Fibroblast of gingiva (primary cell): ENCODE measurements at places on chromosomes 2 and 18.

- DNase-seq = peak; percentile 22
These were observed 20.0 kb downstream of the IL1RL2 start for GRCh38 chr2:102206666-102207341.

DNA sequence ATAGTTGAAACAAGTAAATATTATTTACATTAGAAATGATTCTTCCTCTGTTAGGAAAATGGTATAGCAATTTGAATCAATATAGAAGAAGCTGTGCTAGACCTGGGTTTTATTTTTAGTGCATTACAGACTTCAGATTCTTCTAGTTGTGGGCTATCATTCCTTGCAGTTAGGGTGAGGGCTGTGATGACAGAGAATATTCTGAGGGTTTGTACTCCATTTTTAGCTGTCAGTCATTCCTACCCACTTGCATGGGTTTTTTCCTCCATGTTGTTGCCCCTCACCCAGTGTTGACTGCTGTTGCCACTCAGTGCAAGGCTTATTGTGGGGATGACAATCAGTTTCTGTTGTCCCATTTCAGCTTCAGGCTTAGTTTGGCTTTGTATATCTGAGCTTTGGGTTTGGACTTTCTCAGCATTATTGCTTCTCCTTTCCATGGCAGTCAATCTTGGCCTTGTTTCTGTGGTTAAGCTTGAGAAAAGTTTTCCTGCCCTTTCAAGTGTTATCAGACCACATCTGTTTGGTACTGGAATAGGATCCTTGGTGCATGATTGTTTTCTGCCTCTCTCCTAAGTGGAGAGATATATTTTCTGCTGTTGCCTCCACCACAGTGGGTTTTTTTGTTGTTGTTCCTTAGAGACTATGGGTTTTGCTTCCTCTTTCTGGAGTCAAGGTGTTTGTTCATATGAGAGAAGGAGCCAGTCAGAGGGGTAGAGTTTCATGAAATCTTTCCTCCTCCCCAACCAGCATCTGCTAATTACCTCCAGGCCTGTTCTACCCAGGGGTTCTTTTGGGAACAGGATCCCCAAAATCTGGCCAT, 312.7 kb upstream of the CWC22 start:
- DNase-seq = no peak

DNA sequence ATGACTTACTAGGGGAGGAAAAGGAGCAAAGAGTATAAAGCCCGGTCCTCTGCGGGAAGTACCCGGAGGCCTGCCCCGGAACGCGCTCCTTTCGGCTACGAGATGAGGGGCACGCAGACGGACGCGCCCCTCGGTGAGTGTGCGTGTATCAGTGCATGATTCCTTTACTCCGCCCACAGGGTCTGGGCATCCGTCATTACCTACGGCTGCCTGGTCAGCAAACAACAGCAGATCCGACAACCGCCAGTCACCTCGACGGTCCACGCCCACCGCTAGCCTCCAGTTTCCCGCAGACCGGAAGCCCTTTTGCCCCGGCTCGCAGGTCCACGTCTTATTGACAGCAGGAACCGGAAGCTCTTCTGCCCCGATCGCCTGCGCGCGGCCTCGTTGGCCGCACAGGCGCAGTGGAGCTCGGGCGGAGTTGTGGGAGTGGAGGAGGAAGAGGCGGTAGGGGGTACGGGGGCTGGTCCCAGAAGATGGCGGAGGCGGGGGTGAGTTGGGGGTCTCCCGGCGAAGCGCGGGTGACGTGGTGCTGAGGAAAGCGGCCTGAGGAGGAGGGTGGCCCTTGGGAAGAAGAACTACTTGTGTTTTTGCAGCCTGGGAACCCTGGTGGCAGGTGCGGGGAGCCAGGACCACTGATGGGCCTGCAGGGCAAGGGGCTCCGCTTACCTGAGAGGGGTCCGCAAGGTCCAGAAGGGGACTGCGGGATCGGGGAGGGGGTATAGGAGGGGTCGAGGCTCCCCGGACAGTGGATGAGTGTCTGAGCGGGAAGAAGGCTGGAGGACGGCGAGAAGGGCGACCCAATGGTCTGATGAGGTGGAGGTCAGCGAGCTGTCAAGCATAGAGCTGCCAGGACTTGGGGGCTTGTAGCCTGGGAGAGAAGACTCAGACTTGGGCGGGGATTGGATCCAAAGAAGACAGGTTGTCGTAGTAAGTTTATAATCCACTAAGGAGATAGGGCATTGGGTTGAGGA, at the start of gene INSIG2:
INSIG2 (plus strand) TSS at position 421 of the 974 bp plus-strand sequence. CDS start 8,086 bp downstream, outside the sequence.
- DNase-seq = peak; percentile 93

DNA sequence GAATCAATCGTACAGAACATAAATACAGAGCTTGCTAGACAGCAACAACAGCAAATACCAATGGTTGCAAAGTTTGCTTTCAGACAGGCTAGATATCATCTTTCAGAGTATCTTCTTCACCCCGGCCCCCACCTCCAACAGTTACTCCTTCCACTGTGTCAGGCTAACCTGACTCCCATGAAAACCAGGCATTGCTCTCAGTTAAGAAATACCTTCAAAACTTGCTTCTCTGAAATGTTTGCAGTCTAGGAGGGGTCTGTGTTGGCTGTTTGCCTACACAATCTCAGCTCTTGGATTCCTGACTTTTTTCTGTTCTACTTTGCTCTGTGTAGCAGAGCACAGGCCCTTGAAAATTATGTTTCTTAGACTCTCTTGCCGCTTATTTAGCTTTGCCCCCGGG, 599.5 kb upstream of the SYT4 start:
- no peak for DNase-seq

GRCh38 chr2:40329739-40330030, 122.2 kb downstream of the SLC8A1 start:
- no peak for DNase-seq

DNA sequence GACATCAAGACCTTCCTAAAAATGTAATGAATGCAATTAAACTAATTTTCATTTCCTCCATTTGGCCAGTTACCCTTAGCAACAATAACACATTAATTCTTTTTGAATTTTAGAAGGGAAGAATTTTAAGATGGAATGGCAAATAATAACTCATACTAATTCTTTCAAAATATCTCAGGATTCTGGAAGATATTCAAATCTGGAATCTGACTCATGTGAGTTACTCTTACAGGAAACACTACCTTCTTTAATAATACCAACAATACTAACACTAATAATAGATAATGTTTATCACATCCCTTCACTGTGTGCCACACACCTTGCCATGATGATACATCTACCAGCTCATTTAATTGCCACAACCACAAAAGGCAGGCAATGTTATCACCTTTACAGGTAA, 46.4 kb downstream of the ZNF521 start:
- DNase-seq = no peak

GRCh38 chr2:222213049-222213448, 85.7 kb downstream of the PAX3 start:
- DNase-seq = no peak

DNA sequence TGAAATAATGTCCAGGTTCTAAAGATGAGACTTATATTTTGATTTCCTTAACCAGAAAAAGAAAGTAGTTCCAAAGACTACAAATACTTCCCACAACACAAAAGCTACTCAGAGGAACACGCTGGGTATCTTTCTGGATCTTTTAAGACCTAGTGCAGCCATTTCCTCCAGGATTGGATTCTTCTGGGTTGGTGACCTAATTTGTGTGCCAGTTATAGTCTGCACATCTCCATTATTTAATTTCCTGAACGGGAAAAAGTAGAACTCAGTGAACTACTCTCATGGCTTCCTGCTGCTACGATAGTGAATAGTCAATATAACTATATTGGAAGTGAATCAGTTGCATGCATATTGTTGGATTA, 1.5 kb downstream of the TMEM87B start:
- no peak for DNase-seq

DNA sequence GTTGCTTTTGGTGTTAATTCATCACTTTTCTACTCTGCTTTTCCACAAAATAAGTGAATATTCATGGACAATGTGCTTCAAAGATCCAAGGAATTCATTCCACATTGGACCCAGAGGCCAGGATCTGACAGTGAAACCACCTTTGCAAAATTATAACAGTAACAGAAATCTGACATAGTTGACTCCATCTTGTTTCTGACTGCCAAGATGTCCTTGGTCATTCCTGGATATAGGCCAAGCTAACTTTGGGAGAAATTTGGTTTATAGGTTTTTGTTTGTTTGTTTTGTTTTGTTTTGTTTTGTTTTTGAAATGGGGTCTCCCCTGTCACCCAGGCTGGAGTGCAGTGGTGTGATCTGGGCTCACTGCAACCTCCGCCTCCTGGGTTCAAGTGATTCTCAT, 10.3 kb downstream of the MPPE1 start:
- no peak for DNase-seq

GRCh38 chr18:39318462-39318861, 1752.9 kb upstream of the CELF4 start:
- DNase-seq = no peak

- DNase-seq = no peak
These were observed 19.8 kb upstream of the BZW1 start for GRCh38 chr2:200791905-200792304.
